ENCODE measurements at places on chromosomes 7 and 10. TPM values are rescaled to one million over a fixed set of nuclear protein-coding genes. Genes with fewer than 3 reads are reported as not detected.

Gene ATG9B
- total RNA-seq: under 0.01 TPM

Gene HOXA5
- total RNA-seq: 10.3 TPM

Gene FZD1
- 22.9 TPM for total RNA-seq

Gene PPA1
- 221 TPM for total RNA-seq

Gene ANLN
- 10.9 TPM for total RNA-seq

Gene NFKB2
- total RNA-seq: 12.9 TPM

Gene MEIG1
- 0.52 TPM for total RNA-seq

Gene MALRD1
- total RNA-seq: 0.16 TPM

Gene PRR15
- total RNA-seq: 0.16 TPM

Gene TAC1
- 0.16 TPM for total RNA-seq

Gene TMEM273
- total RNA-seq: not detected

Gene KLF14
- total RNA-seq: under 0.01 TPM

Gene TAS2R5
- 0.43 TPM for total RNA-seq

Gene ACHE
- total RNA-seq: under 0.01 TPM

Gene CALHM3
- total RNA-seq: not detected

Gene OR2A42
- total RNA-seq: not detected

Gene CPEB3
- total RNA-seq: 0.43 TPM

Gene DNAH11
- total RNA-seq: under 0.01 TPM

Gene CTAGE6
- 0.17 TPM for total RNA-seq

Gene CROT
- 15.3 TPM for total RNA-seq

Gene ADAM22
- total RNA-seq: 0.47 TPM

Gene EEPD1
- 13.0 TPM for total RNA-seq

Gene GBX1
- total RNA-seq: not detected

Measured in bronchial smooth muscle cell (primary cell).